ENCODE measurements at places on chromosomes 11 and 22.

DNA sequence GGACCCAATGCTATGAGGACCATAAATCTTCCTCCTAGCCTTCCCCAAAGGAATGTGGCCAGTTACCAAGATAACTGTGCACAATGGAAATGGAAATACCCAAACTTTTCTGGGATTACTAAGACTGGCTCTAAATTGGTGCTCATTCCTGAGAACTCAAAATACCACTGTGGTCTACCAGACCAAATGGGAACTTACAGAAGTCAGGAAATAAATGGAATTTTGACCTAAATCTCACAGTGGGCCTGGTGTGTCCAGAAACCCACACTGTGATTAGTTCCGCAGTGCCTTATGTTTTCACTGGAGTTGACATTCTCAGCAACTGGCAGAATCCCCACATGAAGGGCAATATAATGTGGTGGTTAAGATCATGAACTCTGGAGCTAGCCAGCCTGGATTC is 99.4 kb upstream of the ZC3H12C start:
- no peak overlapping the region for H3K4me3 ChIP-seq
- H3K36me3 ChIP-seq, result no peaks in the 10 kb centered on the region
- no peak for DNase-seq
- no peaks in the 10 kb centered on the region for H3K4me1 ChIP-seq

DNA sequence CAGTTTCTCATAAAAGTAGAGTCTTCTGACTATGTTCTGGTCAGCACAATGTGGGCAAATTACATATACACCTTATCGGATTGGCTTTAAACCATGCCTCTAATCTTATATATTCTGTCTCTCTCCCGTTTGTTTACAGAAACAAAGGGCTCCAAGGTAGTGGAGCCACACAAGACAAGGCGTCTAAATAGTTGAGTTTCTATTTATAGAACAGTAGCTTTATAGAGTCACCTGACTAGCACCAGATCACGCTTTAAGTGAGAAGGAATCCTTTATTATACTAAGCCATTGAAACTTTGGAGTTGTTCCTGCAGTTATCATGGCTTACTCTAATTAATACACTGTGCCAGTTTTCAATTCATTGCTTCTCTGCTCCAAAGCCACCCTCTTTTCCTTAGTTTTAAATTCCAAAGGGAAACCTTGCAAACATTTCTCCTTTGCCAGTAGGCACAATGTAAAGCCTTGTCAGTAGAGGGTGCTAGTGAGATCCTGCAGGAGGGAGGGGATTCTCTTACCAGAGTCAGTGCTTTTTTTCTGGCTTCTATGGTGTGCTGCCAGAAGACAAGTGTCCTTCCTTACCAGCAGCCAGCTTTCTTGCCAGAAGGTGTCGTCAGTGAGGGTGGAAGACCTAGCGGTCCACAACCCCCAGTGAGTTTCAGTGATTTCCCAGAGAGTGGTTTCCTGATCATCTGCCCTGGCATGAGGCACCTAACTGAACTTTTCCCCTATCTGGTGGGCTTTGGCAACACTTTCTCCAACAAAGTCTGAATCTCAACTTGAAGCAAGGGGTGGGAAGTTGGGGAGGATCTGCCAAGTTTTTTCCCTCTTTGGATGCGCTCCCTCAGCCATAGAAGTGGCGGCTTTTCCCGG is 71.7 kb downstream of the RAB38 start:
- DNase-seq, result peak; percentile 27
- H3K36me3 ChIP-seq, result no peaks in the 10 kb centered on the region
- peaks cover 28% of the 10 kb centered on the region for H3K27me3 ChIP-seq
- H3K4me3 ChIP-seq, result no peak overlapping the region
- peaks cover 3% of the 10 kb centered on the region for H3K4me1 ChIP-seq
- H3K27ac ChIP-seq, result no peak overlapping the region

- H3K27ac ChIP-seq, result peak overlapping the region; percentile 99
- H3K4me1 ChIP-seq, result peaks cover 38% of the 10 kb centered on the region
- peaks cover 33% of the 10 kb centered on the region for H3K36me3 ChIP-seq
- H3K27me3 ChIP-seq, result no peaks in the 10 kb centered on the region
- DNase-seq, result peak; percentile 29
Observed at GRCh38 chr11:119065369-119065768, 2.2 kb upstream of the VPS11 start.

- no peaks in the 10 kb centered on the region for H3K36me3 ChIP-seq
- DNase-seq, result no peak
- peaks cover 14% of the 10 kb centered on the region for H3K27me3 ChIP-seq
- no peak overlapping the region for H3K27ac ChIP-seq
- peaks cover 3% of the 10 kb centered on the region for H3K4me1 ChIP-seq
Observed at GRCh38 chr11:2770761-2771301, 71.0 kb upstream of the KCNQ1OT1 start.

GRCh38 chr11:97938789-97939188 is 1082.0 kb upstream of the CNTN5 start:
- no peaks in the 10 kb centered on the region for H3K27me3 ChIP-seq
- no peak overlapping the region for H3K4me3 ChIP-seq
- no peak overlapping the region for H3K27ac ChIP-seq

DNA sequence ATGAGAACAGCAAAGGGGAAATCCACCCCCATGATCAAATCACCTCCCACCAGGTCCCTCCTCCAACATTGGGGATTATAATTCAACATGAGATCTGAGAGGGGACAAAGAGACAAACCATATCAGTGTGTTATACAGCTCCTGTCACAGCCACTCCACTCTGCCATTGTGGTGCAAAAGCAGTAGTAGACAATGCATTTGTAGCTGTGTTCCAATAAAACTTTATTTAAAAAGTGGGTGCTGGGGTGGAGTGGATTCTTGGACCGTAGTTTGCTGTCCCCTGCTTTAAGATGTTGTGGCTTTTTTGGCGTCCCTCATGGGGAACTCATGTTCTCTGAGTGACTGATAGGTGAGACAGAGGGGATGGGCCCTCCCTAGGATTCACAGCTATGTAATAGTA is 399.1 kb downstream of the SOX6 start:
- no peak overlapping the region for H3K27ac ChIP-seq
- no peak for DNase-seq
- no peaks in the 10 kb centered on the region for H3K27me3 ChIP-seq
- H3K36me3 ChIP-seq, result peaks cover 5% of the 10 kb centered on the region
- no peaks in the 10 kb centered on the region for H3K4me1 ChIP-seq

DNA sequence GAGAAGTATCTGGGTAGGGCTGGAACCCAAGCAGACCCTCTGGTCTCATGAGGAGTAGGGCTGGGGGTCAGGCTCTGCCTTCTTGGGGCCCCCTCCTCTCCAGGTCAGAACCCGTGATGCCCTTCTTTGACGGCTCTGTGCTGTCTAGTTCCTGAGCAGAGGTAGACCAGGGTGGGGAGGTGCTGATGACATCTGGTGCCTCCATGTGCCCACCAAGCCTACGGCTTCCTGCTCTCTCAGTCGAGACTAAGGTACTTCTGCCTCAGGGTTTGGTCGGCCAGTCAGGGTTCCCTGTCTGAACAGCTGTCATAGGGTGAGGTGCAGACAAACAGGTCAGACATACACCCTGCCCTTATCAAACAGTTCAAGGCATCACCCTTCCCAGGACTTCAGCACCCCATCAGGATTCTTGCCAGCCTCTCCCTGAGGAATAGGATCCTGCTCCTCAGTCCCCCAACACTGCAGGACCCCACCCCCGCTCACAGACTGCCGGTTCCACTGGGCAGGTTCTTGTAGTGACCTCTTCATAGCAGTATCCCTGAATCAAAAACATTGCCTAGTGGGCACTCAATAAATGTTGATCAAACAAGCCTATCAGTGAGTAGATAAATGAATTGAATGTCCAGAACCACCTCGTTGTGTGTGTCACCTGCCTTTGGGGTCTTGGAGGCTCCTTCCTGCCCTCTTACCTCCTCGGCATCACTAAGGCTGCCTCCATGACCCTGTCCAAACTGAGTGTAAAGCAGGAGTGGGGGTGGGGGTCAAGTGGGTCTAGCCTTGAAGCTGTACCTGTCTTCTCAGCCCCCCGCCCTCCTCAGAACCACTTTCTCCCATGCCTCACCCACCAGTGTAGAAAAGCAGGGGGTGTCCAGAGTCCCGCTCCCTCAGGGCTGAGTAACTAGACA is 158.2 kb downstream of the BUD13 start:
- no peak for DNase-seq
- no peaks in the 10 kb centered on the region for H3K4me1 ChIP-seq
- H3K27ac ChIP-seq, result no peak overlapping the region
- H3K4me3 ChIP-seq, result no peak overlapping the region

DNA sequence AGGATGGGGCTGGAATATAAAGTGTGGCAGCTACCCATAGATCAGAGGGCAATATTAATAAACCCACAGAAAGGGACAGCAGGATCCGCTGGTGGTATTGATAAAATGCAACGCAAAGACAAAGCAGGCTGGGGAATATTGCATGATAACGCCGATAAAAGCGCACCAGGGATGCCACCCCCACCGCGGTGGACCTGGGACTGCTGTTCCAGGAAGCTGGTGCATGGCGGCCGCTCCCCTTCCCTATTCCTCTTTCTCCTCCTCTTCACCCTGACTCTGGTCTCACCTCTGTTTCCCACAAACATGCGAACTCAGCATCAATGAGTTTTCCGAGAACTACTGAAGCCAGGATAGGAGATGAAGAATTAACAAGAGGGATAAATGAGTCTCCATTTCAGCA is 20.2 kb downstream of the SPATA19 start:
- no peak overlapping the region for H3K4me3 ChIP-seq
- H3K27ac ChIP-seq, result no peak overlapping the region
- no peaks in the 10 kb centered on the region for H3K4me1 ChIP-seq
- H3K27me3 ChIP-seq, result peaks cover 52% of the 10 kb centered on the region
- no peaks in the 10 kb centered on the region for H3K36me3 ChIP-seq
- no peak for DNase-seq

DNA sequence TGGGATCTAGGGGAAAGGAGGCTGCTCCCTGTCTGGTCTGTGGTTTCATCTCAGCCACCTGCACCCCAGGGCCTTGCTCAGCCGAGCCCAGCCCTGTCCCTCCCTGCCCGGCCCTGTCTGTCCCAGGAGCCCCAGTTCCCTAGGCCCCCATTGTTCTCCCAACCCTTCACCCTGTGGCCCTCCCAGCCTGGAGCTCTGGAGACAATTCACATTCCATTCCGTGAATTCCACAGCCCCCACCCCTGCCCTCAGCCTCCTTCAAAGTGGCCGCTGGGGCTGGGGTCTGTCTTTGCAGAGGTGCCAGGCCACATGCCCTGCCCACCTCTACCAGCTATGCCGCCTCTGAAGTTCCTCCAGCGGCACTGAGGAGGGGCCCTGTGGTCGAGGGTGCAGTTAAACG is 77.9 kb upstream of the WNT11 start:
- H3K4me1 ChIP-seq, result peaks cover 28% of the 10 kb centered on the region
- no peak overlapping the region for H3K27ac ChIP-seq
- H3K4me3 ChIP-seq, result no peak overlapping the region
- H3K36me3 ChIP-seq, result no peaks in the 10 kb centered on the region
- no peaks in the 10 kb centered on the region for H3K27me3 ChIP-seq

GRCh38 chr11:12026331-12027211 is 18.1 kb upstream of the DKK3 start:
- no peaks in the 10 kb centered on the region for H3K4me1 ChIP-seq
- no peak overlapping the region for H3K27ac ChIP-seq
- no peak for DNase-seq
- H3K27me3 ChIP-seq, result peaks cover 13% of the 10 kb centered on the region
- no peaks in the 10 kb centered on the region for H3K36me3 ChIP-seq

- H3K27ac ChIP-seq, result no peak overlapping the region
- H3K4me3 ChIP-seq, result no peak overlapping the region
- no peaks in the 10 kb centered on the region for H3K4me1 ChIP-seq
- H3K27me3 ChIP-seq, result no peaks in the 10 kb centered on the region
- no peaks in the 10 kb centered on the region for H3K36me3 ChIP-seq
Observed at GRCh38 chr11:106231591-106231990, 154.1 kb downstream of the AASDHPPT start.

DNA sequence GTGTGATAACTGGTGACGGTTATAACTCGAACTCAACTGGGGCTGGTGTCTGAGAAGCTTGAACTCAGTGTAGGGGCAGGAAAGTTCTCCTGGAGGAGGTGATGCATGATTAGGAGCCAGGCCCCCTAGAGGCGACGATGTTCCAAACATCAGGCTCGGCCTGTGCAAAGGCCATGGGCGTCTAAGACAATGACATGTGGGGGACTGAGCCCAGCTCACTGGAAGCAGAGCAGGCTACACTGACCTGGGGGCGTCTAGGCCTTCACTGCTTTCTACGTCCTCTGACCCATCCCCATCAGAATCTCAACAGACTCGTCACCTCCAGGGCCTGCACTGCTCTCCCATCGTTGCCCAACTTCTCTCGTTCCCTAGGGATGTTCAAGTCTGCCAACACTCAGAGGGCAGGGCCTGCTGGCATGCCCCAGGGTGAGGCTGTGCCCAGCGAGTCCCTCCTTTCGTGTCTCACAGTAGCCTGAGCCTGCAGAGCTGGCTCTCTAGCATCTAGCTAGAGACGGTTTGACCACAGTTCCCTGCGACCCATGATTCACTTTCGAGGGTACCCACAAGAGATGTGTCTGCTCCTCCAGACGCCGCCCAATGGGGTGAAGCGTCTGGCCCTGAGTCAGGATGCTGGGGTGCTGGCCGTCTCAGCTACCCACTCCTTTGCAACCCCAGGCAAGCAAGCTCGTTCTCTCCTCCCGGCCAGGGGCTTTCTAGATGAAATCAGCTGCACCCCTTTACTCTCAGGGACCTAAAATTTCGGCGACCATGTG is 1.1 kb upstream of the ATG16L2 start:
- H3K36me3 ChIP-seq, result peaks cover 64% of the 10 kb centered on the region
- peak overlapping the region; percentile 98 for H3K4me3 ChIP-seq
- H3K4me1 ChIP-seq, result peaks cover 44% of the 10 kb centered on the region
- peak; percentile 69 for DNase-seq
- no peaks in the 10 kb centered on the region for H3K27me3 ChIP-seq
- peak overlapping the region; percentile 100 for H3K27ac ChIP-seq

DNA sequence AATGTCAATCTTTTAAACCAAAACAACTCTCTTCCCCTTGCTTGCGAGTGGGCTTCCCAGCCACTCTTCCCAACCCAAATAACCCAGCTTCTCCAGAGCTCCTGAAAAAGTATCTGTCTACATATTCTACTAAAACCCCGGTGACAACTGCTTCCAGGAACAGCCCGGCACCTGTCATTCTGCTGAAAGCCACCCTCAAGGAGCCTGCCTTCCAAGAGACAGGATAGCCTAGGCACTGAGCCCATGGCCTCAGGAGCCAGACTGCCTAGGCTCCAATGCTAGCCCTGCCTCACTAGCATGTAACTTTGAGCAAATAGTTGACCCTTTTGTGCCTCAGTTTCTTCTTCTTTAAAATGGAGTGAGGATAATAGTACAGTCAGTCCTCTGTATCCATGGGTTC is 459.8 kb downstream of the SOX6 start:
- no peaks in the 10 kb centered on the region for H3K27me3 ChIP-seq
- no peaks in the 10 kb centered on the region for H3K4me1 ChIP-seq
- no peak overlapping the region for H3K27ac ChIP-seq
- H3K36me3 ChIP-seq, result no peaks in the 10 kb centered on the region

DNA sequence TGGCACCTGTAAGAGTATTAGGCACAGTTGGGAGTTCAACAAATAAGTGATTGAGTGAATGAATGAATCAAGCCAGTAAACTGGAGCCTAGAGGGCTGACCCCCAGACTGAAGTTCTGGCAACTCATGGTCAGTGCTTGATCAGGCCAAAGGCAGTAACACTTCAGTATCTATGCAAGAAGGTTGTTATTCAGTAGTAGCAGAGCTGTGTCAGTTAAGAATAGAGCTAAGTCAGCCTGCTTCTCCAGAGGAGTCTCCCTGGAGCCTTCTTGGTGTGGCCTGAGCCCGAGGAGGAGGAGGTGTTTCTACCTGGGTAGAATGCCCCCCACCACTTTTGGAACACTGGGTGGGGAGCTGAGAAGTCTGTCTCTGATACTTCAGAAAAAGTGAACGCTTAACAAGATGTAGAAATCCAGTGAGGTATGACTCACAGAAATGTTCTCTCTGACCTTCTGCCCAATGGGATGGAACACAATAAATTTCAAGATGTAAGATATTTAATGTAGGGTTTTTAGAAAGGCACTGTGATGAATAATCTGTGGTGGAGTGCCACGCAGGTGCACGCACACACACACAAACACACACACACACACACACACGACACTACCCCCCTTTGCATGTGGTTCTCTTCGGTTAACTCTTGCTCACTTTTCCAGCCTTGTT is 219.9 kb downstream of the HIPK3 start:
- no peak overlapping the region for H3K27ac ChIP-seq
- no peak overlapping the region for H3K4me3 ChIP-seq
- DNase-seq, result no peak
